GM19239 (cell line): ENCODE measurements at places on chromosomes 1 and 21.

- no peak for DNase-seq
Observed at GRCh38 chr1:116107371-116107770, 3.8 kb upstream of the MAB21L3 start.

GRCh38 chr1:116256875-116257274, 116.2 kb upstream of the ATP1A1 start:
- no peak for DNase-seq

GRCh38 chr21:30425826-30426225, at the start of gene KRTAP13-3:
KRTAP13-3 (minus strand) TSS chr21:30425926; CDS start chr21:30425912, 14 bp downstream.
- no peak for DNase-seq

- DNase-seq: no peak
Observed at GRCh38 chr1:93093332-93094006, 14.4 kb downstream of the MTF2 start.

- no peak for DNase-seq
Observed at GRCh38 chr1:11379851-11380250, 99.1 kb upstream of the DISP3 start.

- no peak for DNase-seq
Observed at GRCh38 chr1:213651077-213651476, 336.7 kb upstream of the PROX1 start.

DNA sequence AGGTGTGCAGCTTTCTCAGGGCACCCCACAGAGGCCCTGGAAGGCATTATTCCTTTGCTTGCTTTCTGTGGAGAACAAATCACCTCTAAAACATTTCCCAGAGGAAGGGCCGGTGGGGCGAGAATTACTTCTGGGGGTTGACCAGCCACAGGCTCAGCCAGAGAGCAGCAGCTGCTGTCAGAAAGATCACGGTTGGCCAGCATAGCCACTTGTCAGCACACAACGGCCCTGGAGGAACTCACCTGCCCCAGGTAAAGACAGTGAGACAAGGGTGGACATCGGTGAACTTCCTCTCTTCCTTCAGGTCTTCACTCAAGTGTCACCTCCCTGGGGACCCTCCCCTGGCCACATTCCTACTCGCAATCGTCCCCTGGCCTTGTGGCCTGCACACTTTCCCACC, 69.5 kb upstream of the CLDN14 start:
- no peak for DNase-seq

DNA sequence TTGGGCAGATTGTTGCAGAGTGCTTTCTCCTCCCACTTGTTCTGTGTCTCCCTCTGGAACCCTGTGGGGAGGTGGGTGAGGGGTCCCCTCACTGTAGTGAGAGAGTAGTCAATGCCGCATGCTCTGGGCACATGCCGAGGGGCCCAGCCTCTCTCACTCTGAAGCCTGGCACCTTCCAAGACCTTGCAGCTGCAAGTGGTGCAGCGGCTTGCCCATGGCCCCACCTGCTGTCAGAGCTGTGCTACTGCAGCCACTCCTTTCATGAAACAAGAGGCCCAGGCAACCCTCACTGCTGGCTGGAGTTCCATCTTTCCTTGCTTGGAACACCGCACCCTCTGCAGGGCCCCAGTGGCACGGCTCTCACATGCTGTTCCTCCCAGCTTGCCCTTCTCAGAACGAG, 58.4 kb upstream of the COL6A1 start:
- DNase-seq: peak; percentile 44

- DNase-seq: no peak
Observed at GRCh38 chr1:93447481-93448291, at the start of gene FNBP1L. FNBP1L (plus strand) TSS chr1:93448118; CDS start chr1:93448282, 164 bp downstream.

- no peak for DNase-seq
Observed at GRCh38 chr1:209651138-209651587, 1.1 kb downstream of the LAMB3 start.
